Jurkat, Clone E6-1 (cell line): ENCODE measurements at places on chromosomes 4 and X.

- DNase-seq, result no peak
Observed at GRCh38 chr4:119130365-119131065, 5.1 kb upstream of the MYOZ2 start.

DNA sequence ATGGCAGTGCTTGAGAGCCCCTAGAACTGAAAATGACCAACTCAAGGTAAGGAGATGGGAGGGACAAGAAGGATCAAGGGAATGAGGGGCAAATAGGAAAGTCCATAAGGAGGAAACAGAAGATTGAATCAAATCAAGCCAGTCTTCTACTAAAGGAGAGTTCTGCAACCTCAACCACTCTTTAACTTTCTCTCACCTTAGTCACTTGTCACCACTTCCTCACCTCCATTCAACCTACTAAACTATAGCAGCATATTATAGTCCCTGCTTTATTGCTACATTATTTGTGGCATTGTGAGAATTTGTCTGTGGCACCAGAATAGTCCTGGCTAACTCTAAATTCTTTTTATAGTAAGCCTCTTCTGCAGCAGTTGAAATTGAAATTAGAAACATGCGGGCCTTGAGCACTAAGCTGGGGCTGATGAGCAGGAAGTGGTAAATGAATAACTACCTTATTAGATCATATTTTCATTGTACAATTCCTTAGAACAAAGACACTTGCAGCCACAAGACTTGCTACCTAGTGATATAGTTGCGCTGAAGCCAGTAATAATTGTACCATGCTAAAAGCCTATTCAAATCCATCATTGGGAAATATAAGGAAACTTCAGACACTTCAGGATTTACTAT is 336.9 kb downstream of the ZNF674 start:
- DNase-seq, result peak; percentile 60

GRCh38 chrX:34918856-34919255 is 23.7 kb upstream of the FAM47B start:
- DNase-seq, result peak; percentile 1

GRCh38 chr4:70533211-70533610 is 14.8 kb downstream of the AMTN start:
- no peak for DNase-seq
